CD8-positive, alpha-beta memory T cell (primary cell): ENCODE measurements at places on chromosomes 5 and 9. TPM values are rescaled to one million over a fixed set of nuclear protein-coding genes. Genes with fewer than 3 reads are reported as not detected.

GRCh38 chr9:124769549-124770358, 1.4 kb downstream of the NR6A1 start:
- no peak for DNase-seq
- peaks cover 56% of the 10 kb centered on the region for H3K27me3 ChIP-seq
- no peaks in the 10 kb centered on the region for H3K36me3 ChIP-seq
- H3K4me1 ChIP-seq: peaks cover 24% of the 10 kb centered on the region

GRCh38 chr5:159224471-159224870, 15.1 kb upstream of the RNF145 start:
- H3K27ac ChIP-seq: no peak overlapping the region
- no peak for DNase-seq
- no peaks in the 10 kb centered on the region for H3K27me3 ChIP-seq
- no peaks in the 10 kb centered on the region for H3K36me3 ChIP-seq
- H3K4me3 ChIP-seq: no peak overlapping the region
- no peaks in the 10 kb centered on the region for H3K4me1 ChIP-seq

PCDHB2 gene
- total RNA-seq: not detected

GRCh38 chr9:127050152-127050551, 72.3 kb downstream of the ANGPTL2 start:
- H3K4me3 ChIP-seq: no peak overlapping the region
- peaks cover 19% of the 10 kb centered on the region for H3K4me1 ChIP-seq
- H3K27ac ChIP-seq: no peak overlapping the region
- no peaks in the 10 kb centered on the region for H3K36me3 ChIP-seq
- no peaks in the 10 kb centered on the region for H3K27me3 ChIP-seq

GRCh38 chr5:1827886-1828397, 26.7 kb downstream of the NDUFS6 start:
- H3K27ac ChIP-seq: no peak overlapping the region
- H3K4me1 ChIP-seq: no peaks in the 10 kb centered on the region
- no peaks in the 10 kb centered on the region for H3K27me3 ChIP-seq
- no peaks in the 10 kb centered on the region for H3K36me3 ChIP-seq
- DNase-seq: peak; percentile 22
- H3K4me3 ChIP-seq: no peak overlapping the region

DNA sequence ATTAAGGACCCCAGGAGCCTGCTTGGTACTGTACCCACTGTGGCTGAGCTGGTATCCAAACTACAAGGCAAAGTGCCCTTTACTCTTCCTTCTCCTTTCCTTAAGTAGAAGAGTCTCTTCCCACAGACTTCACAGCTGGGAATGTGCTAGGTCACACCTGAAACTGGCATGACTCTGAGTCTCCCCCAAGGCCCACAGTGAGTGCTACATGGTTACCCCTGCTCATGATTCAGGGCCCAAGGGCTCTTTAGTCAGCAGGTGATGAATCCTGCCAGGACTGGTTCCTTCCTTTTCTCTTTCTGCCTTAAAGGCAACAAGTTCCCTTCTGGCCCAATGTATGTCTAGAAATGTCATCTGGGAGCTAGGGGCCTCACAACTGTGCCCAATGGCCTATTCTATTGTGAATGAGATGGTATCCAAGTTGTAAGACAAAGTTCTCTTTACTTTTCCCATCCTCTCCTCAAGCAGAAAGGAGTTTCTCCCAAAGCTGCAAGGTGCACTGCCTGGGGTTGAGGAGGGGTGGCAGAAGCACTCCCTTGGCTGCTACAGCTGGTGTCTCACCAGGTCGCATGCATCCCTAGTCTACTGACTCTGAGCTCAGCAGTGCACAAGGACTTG, 134.4 kb downstream of the TMEM38B start:
- no peaks in the 10 kb centered on the region for H3K4me1 ChIP-seq
- DNase-seq: no peak
- no peak overlapping the region for H3K4me3 ChIP-seq
- H3K27ac ChIP-seq: no peak overlapping the region
- no peaks in the 10 kb centered on the region for H3K36me3 ChIP-seq
- no peaks in the 10 kb centered on the region for H3K27me3 ChIP-seq

DNA sequence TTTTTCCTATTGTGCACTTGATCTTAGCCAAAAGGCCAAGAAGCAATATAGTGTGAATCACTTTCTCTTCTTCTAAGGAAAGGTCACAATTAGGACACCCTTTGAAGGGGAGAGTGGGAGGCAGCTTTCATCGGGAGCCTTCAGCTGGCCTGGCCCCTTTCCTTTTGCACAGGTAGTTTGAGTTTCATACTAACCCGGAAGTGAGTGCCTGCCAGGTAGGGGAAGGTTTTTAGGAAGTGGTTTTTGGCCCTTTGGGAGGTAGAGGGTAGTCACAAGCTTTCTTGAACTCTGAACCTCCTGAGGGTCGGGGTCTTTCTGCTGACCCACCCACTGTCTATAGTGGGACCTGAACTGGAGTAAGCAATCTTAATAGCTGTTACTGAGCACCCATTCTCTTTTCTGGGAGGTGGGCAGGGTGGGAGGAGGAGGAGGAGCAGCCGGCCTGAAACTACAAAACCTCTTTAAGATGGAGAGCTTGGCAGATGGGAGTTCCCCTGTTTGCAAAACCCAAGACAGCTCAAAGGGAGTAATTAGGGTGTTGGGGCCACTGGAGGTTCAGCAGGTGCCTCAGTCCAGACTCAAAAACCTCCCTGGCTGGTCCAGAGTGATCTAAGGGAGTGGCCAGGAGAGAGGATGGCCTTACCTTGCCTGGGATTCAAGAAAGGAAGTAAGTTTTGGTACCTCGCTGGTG, 6.0 kb downstream of the LARP1 start:
- no peaks in the 10 kb centered on the region for H3K27me3 ChIP-seq
- H3K4me1 ChIP-seq: peaks cover 64% of the 10 kb centered on the region
- no peak overlapping the region for H3K27ac ChIP-seq
- no peaks in the 10 kb centered on the region for H3K36me3 ChIP-seq

DNA sequence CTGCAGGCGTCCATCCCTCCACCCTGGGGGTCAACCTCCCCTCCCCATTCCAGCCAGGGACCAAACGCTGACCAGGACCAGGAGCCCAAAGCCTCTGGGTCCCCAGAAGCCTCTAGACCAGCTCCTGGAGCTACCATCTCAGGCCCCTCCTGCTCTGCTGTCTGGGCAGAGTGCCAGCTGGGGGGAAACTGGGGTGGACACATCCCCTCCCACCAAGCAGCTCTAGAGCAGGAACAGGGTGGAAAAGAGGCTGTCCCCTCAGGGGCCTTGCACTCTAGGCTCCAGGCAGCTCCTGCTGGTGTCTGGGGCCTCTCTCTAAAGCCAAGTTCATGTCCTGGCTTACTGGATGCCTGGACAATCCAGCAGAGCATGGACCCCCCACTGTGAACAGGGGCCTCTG, 4.4 kb downstream of the SSNA1 start:
- H3K27ac ChIP-seq: no peak overlapping the region
- no peak overlapping the region for H3K4me3 ChIP-seq
- H3K27me3 ChIP-seq: no peaks in the 10 kb centered on the region
- H3K4me1 ChIP-seq: peaks cover 13% of the 10 kb centered on the region
- no peak for DNase-seq

SPAG8 gene
- 0.98 TPM for total RNA-seq

TMEM215 gene
- total RNA-seq: not detected

PAEP gene
- total RNA-seq: not detected
